ENCODE measurements at places on chromosomes 13 and 19. TPM values are rescaled to one million over a fixed set of nuclear protein-coding genes. Genes with fewer than 3 reads are reported as not detected.
A peak's percentile ranks its signal among the peaks of the same experiment; 100 is the strongest.

Gene C1QTNF9B
- total RNA-seq, result not detected

Gene TNFSF13B
- 1.7 TPM for total RNA-seq

Gene ZNF667
- 0.64 TPM for total RNA-seq

Gene ZNF558
- total RNA-seq, result not detected

Gene ATXN8OS
- not detected for total RNA-seq

Gene FLT3
- total RNA-seq, result 0.10 TPM

Gene FUT3
- total RNA-seq, result 0.84 TPM

Gene SYNE4
- total RNA-seq, result 1.1 TPM

Gene CEACAM8
- total RNA-seq, result not detected

Gene MED16
- total RNA-seq, result 41.4 TPM

Gene ZNF536
- 0.43 TPM for total RNA-seq

Gene ZFP14
- 3.4 TPM for total RNA-seq

DNA sequence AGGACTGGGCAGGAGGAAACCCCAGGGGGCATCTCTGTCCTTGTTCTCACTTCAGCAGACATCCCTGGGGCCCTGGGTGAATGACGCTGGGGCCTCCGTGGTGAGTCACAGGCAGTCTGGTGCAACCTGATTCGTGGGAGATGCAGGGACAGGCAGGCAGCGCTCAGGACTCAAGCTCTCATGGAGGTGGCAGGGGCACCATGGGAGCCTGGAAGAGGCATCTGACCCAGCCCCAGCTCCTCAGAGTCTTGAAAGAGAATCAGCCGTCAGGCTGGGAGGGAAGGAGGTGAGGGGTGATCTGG, 14.0 kb upstream of the PTOV1 start:
- H3K4me3 ChIP-seq, result no peak overlapping the region
- no peak for DNase-seq
- H3K36me3 ChIP-seq, result peaks cover 16% of the 10 kb centered on the region
- no peak overlapping the region for H3K27ac ChIP-seq
- peaks cover 12% of the 10 kb centered on the region for H3K4me1 ChIP-seq

- no peaks in the 10 kb centered on the region for H3K27me3 ChIP-seq
- peak overlapping the region; percentile 44 for H3K4me3 ChIP-seq
- H3K36me3 ChIP-seq, result no peaks in the 10 kb centered on the region
- H3K27ac ChIP-seq, result no peak overlapping the region
- no peak for DNase-seq
- peaks cover 43% of the 10 kb centered on the region for H3K4me1 ChIP-seq
Measured at GRCh38 chr19:18433015-18433691, 4.8 kb downstream of the ISYNA1 start.

DNA sequence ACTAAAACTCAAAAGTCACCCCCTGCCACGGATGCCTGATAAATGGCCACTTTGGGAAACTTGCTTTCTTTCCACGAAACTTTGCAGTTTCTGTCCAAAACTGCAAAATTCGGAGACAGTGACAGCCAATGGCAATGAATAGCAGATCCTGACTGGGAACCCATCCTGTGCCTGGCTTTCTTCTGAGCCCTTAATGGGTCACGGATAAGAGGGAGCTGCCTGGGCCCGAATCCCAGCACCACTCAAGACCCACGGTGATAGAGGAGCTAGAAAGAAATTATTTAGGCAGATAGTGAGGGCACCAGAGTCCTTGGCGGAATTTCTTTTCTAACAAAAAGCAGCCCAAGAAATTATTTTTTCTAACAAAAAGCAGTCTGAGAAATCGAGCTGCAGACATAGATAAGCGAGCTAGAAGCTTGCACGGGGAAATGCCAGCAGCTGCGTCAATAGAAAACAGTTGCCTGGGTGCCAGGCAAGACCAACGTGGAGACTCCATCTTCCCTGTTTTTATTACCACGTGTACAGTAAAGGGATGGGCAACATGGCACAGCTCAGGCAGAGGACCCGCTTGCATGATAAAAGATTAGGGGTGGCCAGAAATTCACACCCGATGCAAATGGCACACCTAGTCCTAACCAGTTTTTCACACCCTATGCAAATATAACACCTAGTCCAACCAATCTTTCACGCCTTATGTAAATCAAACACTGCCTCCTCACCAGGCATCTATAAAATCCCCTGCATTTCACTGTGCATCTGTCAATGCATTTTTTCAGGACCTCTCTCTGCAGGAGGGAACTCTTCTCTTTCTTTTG, 7.1 kb upstream of the HSH2D start:
- no peak overlapping the region for H3K27ac ChIP-seq
- no peaks in the 10 kb centered on the region for H3K4me1 ChIP-seq
- no peak overlapping the region for H3K4me3 ChIP-seq
- peaks cover 7% of the 10 kb centered on the region for H3K36me3 ChIP-seq
- no peak for DNase-seq
- no peaks in the 10 kb centered on the region for H3K27me3 ChIP-seq

- H3K36me3 ChIP-seq, result no peaks in the 10 kb centered on the region
- no peak overlapping the region for H3K4me3 ChIP-seq
- peaks cover 2% of the 10 kb centered on the region for H3K4me1 ChIP-seq
- no peak overlapping the region for H3K27ac ChIP-seq
Measured at GRCh38 chr19:48102870-48103751, 7.5 kb downstream of the PLA2G4C start.

GRCh38 chr13:77305266-77305665, 21.6 kb downstream of the MYCBP2 start:
- H3K4me1 ChIP-seq, result peaks cover 5% of the 10 kb centered on the region
- no peak for DNase-seq
- no peaks in the 10 kb centered on the region for H3K27me3 ChIP-seq

- H3K4me3 ChIP-seq, result no peak overlapping the region
- no peaks in the 10 kb centered on the region for H3K27me3 ChIP-seq
- peaks cover 2% of the 10 kb centered on the region for H3K36me3 ChIP-seq
- no peak for DNase-seq
- no peak overlapping the region for H3K27ac ChIP-seq
- peaks cover 19% of the 10 kb centered on the region for H3K4me1 ChIP-seq
Measured at GRCh38 chr13:79389026-79389425, 17.0 kb downstream of the RBM26 start.

DNA sequence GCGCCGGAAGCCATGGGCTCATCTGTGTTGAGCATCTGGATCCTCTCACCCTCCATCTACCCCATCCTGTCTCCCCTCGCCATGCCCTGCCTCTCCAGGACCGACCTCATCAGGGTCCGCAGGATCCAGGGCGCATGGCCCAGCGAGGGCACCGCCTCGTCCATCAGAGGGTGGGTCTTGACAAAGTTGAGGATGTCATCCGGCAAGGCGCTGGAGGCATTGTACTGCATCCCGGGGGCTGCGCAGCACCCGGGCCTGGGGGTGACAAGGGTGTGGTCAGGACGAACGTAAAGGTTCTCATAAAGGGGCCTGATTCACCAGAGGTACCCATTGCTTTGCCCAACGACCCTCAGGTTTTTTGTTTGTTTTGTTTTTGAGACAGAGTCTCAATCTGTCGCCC, 9.5 kb downstream of the SEMA6B start:
- H3K27me3 ChIP-seq, result peaks cover 2% of the 10 kb centered on the region
- H3K36me3 ChIP-seq, result no peaks in the 10 kb centered on the region
- no peak overlapping the region for H3K27ac ChIP-seq
- H3K4me1 ChIP-seq, result no peaks in the 10 kb centered on the region

DNA sequence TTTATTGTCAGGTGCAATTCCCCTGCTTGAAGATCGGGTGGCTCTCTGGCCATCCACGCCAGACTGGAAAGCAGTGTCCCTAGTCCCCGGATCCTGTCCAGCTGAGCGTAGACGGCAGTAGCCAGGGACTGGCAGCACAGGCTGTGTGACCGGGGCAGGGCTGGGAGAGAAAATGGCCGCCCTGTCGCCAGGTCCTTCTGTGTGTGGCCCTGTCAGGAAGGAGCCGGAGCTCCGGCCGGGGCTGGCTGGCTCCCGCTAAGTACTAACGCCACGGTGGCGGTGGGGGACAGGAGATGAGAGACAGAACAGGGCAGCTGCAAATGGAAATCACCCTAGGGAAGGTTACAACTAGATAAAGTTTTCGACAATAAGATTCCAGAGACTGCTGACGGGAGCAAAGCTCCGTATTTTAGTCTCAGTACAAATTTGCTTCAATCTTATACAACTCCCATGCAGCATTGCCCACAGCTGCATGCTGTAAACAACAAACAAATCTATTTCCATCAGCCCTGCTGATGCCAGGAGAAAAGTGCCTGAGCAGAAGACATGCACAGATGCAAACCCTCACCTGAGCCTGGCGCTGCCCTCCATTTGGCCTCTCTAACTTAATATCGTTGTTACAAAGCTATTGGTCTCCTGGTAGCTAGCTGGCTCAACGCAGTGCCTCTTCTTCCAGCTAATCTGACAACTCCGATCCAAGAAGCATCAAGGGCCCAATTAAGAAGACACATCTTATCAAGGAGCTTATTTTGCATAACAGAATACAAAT, 253.0 kb downstream of the TSHZ3 start:
- no peak overlapping the region for H3K4me3 ChIP-seq
- H3K27me3 ChIP-seq, result peaks cover 3% of the 10 kb centered on the region
- no peak overlapping the region for H3K27ac ChIP-seq
- H3K4me1 ChIP-seq, result no peaks in the 10 kb centered on the region
- no peaks in the 10 kb centered on the region for H3K36me3 ChIP-seq
- no peak for DNase-seq

DNA sequence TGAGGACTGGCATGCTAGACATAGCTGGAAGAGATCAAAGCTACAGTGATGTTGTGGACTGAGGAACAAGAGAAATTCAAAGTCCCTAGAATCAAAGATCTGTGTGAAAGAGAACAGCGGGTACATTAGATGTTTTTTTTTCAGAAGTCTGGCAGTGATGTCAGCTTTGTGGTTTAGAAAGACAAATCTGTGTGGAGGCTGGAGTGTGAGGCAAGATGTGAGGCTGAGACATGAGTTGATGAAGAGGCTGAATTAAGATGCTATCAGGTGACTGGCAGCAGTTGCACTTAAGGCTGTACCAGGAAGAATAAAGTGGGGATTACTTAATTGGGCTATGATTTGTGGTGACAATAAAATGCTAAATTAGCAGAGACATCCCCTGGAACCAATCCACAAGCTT, 46.5 kb downstream of the DNAJC3 start:
- no peaks in the 10 kb centered on the region for H3K4me1 ChIP-seq
- H3K4me3 ChIP-seq, result no peak overlapping the region
- H3K36me3 ChIP-seq, result peaks cover 3% of the 10 kb centered on the region
- H3K27ac ChIP-seq, result no peak overlapping the region
- H3K27me3 ChIP-seq, result no peaks in the 10 kb centered on the region
- DNase-seq, result no peak

DNA sequence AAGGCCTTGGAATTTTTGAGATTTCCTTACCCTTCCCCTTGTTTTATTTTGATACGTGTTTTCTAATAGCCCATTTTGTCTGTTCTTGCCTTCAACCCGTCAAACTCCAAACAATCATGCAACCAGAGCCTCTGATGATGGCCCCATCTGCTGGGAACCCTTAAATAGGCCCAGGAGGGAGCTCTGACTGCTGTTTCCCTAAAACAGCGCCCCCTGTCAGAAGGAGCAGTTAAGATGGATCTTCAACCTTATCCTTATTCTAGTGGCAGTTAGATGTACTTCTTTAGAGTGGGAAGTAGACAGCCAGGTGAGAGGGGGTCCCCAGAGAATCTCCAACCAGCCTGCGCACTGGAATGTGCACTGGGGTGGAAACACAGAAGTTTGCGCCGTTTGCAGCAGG, 1031.0 kb upstream of the PCDH9 start:
- H3K27ac ChIP-seq, result no peak overlapping the region
- no peaks in the 10 kb centered on the region for H3K4me1 ChIP-seq
- no peak for DNase-seq
- H3K4me3 ChIP-seq, result no peak overlapping the region
- no peaks in the 10 kb centered on the region for H3K27me3 ChIP-seq

- H3K36me3 ChIP-seq, result no peaks in the 10 kb centered on the region
- H3K4me1 ChIP-seq, result peaks cover 8% of the 10 kb centered on the region
- DNase-seq, result peak; percentile 65
- no peak overlapping the region for H3K4me3 ChIP-seq
- H3K27ac ChIP-seq, result no peak overlapping the region
- peaks cover 3% of the 10 kb centered on the region for H3K27me3 ChIP-seq
Measured at GRCh38 chr13:76965759-76966421, 17.6 kb downstream of the ACOD1 start.

- H3K27me3 ChIP-seq, result no peaks in the 10 kb centered on the region
- H3K27ac ChIP-seq, result no peak overlapping the region
- no peak overlapping the region for H3K4me3 ChIP-seq
- DNase-seq, result no peak
Measured at GRCh38 chr13:22836475-22836874, 344.3 kb upstream of the SGCG start.

- no peaks in the 10 kb centered on the region for H3K36me3 ChIP-seq
- H3K4me3 ChIP-seq, result no peak overlapping the region
- DNase-seq, result no peak
Measured at GRCh38 chr13:42883142-42883541, 101.8 kb downstream of the FAM216B start.

GRCh38 chr13:45482571-45483173, 17.9 kb downstream of the COG3 start:
- H3K4me1 ChIP-seq, result peaks cover 3% of the 10 kb centered on the region
- H3K4me3 ChIP-seq, result no peak overlapping the region
- peak; percentile 24 for DNase-seq
- H3K27ac ChIP-seq, result peak overlapping the region; percentile 0

DNA sequence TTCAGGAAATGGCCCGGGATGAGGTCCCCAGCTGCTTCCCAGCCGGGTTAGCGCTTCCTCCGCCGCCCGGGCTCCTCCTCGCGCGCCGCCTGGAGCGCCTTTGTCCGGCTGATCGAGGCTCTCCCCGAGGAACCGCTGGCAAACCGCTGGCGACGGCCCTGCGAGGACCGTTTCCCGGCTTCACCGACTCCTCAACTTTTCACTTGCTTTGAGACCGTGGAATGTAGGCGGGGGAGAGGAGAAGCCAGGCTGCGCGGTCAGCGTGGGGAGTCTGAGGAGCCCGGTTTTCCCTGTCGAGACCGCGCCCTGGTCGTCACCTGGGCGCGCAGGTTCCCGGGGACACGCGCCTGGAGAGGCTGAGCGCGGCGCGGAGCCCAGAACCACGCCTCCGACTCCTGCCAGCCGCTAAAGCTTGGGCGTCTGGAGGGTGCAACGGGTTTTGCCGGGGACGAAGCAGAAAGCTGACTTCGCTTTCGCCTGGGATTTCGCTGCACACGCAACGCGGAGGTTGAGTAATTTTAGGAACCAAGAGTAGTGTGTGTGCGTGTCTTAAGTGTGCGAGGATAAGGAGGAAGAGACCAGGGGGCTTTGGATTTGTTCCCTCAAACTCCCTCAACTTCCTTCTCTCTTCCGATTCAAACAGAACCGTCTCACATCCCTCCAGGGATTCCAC, 7.3 kb upstream of the DGKH start:
- no peaks in the 10 kb centered on the region for H3K36me3 ChIP-seq
- peaks cover 11% of the 10 kb centered on the region for H3K4me1 ChIP-seq
- H3K4me3 ChIP-seq, result peak overlapping the region; percentile 73
- peak overlapping the region; percentile 62 for H3K27ac ChIP-seq

DNA sequence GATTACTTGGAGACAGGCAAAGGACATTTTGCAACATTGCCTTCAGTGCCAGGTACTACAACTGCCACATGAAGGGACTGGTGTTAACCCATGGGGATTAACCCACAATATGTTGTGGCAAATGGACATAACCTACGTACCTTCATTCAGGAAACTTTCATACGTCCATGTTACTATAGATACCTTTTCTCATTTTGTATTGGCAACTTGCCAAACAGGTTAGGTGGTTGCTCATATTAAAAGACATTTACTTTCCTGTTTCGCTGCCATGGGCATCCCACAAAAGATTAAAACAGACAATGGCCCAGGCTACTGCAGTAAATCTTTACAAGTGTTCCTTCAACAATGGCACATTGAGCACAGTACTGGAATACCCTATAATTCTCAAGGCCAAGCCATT, 925.3 kb downstream of the SLITRK6 start:
- H3K27me3 ChIP-seq, result no peaks in the 10 kb centered on the region
- no peak overlapping the region for H3K4me3 ChIP-seq
- no peaks in the 10 kb centered on the region for H3K4me1 ChIP-seq
- DNase-seq, result no peak
- H3K27ac ChIP-seq, result no peak overlapping the region

Measured in astrocyte (in vitro differentiated cells and primary cell).